ENCODE measurements at places on chromosomes 4 and X.

- DNase-seq: peak; percentile 18
Measured at GRCh38 chr4:4502694-4503311, 39.0 kb downstream of the STX18 start.

- DNase-seq: no peak
Measured at GRCh38 chrX:19658030-19658429, 142.7 kb upstream of the MAP3K15 start.

- DNase-seq: no peak
Measured at GRCh38 chr4:105227054-105227453, 80.4 kb downstream of the TET2 start.

DNA sequence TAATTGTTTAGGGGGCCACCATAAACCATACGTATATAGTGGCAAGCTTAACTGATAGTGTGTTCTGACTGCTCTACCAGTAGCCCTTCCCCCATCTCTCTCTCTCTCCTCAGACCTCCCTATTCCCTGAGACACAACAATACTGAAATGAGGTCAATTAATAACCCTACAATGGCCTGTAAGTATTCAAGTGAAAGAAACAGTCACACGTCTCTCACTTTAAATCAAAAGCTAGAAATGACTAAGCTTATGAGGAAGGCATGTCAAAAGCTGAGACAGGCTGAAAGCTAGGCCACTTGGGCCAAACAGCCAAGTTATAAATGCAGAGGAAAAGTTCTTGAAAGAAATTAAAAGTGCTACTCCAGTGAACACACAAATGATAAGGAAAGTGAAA lies 78.0 kb downstream of the PRDM5 start:
- DNase-seq: no peak

GRCh38 chr4:81407726-81408125 lies 64.0 kb downstream of the RASGEF1B start:
- DNase-seq: no peak

- no peak for DNase-seq
Measured at GRCh38 chr4:38855466-38855865, 1.2 kb downstream of the TLR6 start.

- DNase-seq: no peak
Measured at GRCh38 chr4:8251110-8251883, 18.3 kb upstream of the HTRA3 start.

DNA sequence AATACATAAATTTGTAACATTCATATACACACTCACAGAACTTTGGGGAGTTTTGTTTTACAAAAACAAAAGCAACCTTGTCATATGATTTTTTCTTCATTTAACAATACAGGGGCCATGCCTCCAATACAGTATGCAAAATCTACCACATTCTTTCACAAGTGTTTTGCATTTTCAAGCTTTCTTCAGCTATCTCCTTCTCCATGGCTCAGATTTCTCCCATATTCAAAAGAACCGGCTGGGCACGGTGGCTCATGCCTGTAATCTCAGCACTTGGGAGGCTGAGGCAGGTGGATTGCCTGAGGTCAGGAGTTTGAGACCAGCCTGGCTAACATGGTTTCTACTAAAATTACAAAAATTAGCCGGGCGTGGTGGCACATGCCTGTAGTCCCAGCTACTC lies 4.1 kb downstream of the TEX13B start:
- DNase-seq: no peak

GRCh38 chrX:53281321-53281822 lies at the start of gene IQSEC2:
Gene IQSEC2, minus strand, starts transcription at chrX:53281584.
- DNase-seq: no peak

DNA sequence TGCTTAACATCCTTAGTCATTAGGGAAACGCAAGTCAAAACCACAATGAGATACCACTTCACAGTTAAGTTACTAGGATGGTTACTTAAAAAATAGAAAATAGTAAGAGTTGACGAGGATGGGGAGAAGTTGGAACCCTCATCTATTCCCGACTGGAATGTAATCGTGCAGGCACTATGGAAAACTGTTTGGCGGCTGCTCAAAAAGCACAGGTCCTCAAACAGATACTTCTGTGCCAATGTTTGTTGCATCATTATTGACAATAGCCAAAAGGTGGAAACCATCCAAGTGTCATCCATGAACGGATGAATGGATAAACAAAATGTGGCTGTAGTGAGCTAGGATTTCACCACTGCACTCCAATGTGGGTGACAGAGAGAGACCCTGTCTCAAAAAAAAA lies 11.7 kb downstream of the CTAG1B start:
- no peak for DNase-seq

GRCh38 chrX:131779741-131780140 lies 235.9 kb downstream of the OR13H1 start:
- DNase-seq: no peak

DNA sequence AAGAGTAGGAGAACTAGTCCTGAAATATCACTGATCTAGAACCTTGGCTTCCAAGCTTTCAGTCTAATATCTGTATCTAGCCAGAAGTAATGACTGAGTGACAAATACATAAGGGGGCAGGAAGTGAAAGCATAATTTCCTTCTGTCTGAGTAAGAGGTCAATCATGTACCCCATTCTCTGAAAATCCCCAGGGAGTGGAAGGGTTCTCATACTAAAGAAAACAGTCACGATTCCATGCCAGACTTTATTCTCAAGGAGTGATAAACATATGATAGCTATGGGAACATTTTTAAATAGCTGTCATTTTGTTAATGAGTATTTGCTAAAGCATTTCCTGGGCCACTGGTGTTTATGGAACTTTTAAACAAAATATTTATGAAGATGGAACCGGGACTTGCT lies 308.5 kb downstream of the ARHGAP24 start:
- DNase-seq: no peak

- DNase-seq: no peak
Measured at GRCh38 chr4:26342328-26343037, 21.7 kb downstream of the RBPJ start.

GRCh38 chrX:139126493-139126892 lies 404.0 kb upstream of the F9 start:
- no peak for DNase-seq

GRCh38 chrX:33205321-33205720 lies 6.0 kb downstream of the DMD start:
- no peak for DNase-seq

DNA sequence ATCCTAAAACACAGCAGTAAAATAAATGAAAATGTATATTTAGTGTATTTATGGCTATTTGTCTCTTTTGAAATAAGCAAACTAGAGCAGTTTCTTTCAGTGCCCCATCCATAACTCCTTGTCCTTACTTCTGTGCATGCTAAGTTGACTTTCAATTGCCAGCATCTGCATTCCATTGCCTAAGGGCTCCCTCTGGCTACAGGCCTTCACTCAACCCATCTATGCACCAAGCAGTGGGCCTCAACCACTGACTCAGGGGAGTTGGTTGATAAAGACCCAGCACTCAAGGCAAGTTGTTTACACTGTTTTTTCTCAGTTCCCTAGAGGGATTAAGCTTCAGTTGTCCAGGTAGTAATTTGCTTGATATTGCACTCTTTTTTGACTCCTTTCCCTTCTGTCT lies 265.7 kb downstream of the IQCM start:
- DNase-seq: no peak

DNA sequence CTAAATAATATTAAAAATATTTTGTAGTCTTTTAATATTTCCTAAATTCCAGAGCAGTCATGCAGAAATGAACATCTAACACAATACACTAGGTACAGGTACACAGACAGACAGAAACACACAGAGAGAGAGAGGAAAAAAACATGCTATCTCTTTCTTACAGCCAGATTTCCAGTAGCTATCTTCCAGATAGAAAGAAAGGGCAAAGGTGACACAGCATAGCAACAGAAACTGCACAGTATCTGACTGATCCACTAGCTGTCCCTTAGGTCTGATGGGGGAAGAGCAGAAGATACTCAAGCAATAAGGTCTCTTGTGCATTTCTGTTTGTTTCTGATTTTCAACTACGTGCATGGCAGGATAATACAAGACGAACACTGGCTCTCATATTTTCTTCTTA lies 7.8 kb downstream of the FBXW7 start:
- peak; percentile 30 for DNase-seq

DNA sequence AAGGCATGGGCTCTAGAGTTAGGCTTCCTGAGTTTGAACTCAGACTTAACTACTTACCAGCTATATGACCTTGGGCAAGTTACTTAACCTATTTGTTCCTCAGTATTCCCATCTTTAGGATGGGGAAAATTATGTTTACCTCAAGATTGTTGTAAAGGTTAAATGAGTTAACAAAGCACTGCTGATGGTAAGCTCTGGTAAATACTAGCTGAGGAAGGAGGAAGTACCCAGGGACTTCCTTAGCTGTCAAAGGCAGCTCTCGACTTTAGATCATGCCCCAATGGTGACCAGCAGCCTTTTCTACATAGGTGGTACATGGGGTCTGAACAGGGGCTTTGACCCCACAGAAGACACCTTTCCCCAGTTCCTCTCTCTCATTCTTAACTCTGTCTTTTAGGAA lies 20.1 kb downstream of the ATP7A start:
- no peak for DNase-seq

DNA sequence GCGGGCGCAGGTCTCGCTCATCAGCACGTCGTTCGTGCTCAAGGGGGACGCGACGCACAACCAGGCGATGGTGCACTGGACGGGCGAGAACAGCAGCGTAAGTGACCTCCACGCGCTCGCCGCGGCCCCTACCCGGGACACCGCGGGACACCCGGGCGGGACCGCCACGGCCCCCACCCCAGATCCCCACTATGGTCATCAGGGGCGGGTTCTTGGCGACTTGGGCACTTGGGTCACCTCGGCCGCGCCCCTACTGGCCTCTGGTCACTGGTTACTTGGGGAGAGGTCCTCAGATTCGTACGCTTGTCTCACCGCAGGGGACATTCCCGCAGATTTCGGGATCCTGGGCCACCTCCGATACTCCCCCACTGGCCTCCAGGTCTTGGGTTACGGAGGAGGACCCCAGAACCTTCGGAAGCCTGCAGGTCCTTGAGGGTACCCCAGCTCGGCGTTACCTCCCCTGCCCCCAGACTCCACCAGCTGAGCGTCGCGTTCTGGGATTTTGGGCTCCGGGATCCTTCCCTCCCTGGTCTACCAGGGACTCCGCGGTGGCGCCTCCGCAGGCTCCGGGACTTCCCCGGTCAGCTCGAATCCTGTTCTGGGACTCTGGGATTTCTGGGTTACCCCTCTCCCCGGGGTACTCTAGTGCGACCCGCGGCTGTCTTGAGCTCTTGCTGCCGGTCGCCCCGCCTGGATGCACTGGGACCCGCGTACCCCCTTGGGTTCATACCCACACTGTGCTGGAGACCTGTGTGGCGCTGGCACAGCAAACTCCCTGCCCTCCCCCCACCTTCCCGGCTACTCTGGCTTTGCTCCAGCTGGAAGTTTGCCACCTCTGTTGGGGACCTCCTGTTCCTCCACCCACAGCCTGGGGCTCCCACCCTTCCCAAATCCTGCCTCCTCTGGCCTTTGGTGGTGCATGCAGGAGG lies 956 bp downstream of the SORCS2 start:
- DNase-seq: no peak

DNA sequence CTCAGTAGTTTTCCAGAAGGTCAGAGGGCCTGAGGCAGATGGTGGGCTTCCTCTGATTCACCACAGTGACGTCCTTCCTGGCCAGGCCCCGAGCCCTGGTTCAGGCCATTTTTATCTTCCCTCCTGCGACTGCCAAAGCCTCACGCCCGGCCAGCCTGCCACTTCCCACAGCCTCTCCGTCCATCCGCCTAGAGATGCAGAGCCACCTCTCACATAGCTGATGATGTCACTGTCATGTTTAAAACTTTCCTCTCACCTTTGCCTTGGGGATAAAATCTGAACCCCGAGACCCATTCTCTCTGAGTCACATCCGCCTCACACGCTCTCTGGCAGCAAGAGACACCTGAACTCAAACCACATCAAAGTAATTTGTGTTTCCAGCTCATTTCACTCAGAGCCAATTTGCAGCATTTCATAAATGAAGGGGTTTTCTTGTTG lies 175.3 kb downstream of the QDPR start:
- no peak for DNase-seq

GRCh38 chr4:124534131-124534530 lies 178.4 kb downstream of the ANKRD50 start:
- DNase-seq: no peak

DNA sequence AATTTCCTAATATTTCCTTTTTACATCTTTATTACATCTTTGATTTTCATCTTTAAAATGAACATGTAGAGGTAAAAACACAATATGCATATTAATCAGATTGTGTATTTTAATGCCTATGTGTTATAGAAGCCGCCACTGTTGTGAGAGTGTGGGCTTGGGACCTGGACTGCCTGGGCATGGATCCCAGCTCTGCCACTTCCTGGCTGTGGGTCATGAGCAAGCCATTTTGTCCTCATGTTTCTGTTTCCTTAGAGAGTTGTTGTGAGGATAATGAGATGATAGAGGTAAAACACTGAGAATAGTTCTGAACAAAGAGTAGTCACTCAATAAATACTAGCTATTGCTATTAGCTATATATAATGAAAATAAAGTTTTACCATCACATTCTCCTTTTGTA lies 38.4 kb upstream of the SCOC start:
- DNase-seq: no peak
